Stimulated activated CD4-positive, alpha-beta T cell treated with anti-CD3 and anti-CD28 coated beads, Interleukin-15, amount 100 ng/mL, for 1 hour (primary cell): ENCODE measurements at places on chromosomes 12 and 14.

GRCh38 chr12:110721570-110721969 lies 21.1 kb downstream of the PPP1CC start:
- DNase-seq = no peak

DNA sequence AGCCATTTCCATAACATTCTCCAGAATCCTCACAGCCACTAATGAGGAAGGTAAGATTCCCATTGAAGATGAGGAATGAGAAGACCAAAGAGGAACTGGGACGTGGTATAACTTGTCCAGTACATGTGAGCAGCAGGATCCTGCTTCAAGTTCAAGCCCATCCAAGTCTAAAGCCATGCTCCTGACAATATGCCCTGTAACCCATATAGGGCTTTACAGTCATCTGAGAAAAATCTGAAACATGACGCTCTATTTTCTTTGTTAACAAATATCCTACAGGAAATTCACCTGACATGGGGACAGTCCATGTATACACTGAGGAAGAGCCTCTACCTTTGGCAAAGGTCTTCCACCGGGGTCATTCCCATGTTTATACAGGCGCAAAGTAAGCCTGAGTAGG lies 3.1 kb upstream of the ACTR6 start:
- DNase-seq = no peak

DNA sequence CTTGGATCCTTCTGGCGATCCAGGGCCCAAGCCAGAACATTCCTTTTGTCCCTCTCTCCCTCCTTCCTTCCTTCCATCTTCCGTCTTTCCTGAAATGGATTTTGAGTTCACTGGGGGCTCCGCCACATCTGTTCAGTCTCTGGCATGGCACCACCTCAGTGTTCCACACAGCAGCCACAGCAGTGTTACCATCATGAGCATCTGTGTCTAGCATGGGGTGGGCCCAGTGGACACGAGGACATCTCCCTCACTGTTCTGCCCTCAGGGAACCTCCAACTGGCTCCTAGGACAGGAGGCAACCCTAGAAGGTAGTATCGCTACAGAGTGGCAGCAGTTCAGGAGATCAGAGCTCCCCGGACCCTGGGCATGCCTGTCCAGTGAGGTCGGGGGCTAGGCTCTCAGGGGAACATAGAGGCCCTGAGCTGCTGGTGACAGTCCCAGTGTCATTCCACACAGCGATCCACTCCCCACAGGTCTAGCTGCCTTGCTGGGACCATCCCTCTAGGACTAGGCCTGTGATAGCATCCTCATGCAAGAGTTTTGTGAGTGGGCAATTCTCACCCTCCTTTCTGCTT lies 59.0 kb downstream of the GALNT16 start:
- DNase-seq = no peak

DNA sequence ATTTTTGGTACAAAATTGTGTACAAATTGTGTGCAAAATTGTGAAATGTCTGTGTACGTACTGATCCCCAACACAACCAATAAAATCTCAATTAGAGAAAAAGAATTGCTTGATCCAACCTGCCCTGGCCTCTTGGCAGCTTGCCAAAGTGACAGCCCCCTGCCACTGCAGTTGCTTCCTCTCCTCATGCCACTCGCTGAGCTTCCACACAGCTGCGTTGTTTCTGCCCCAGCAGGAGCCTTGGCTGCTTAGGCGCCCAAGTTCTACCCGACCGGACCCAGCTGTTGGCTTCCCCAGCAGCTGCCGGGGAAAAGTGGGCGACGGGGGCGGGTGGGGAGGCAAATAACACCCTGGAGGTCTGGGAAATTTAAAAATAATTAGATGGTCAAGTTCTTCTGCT lies 171.8 kb upstream of the ATF7IP start:
- no peak for DNase-seq

- no peak for DNase-seq
Measured at GRCh38 chr12:50024805-50025186, 498 bp downstream of the RACGAP1 start.

GRCh38 chr14:102096569-102097188 lies 9.8 kb upstream of the HSP90AA1 start:
- DNase-seq = peak; percentile 37

GRCh38 chr12:78672033-78672432 lies 192.5 kb upstream of the SYT1 start:
- DNase-seq = no peak

DNA sequence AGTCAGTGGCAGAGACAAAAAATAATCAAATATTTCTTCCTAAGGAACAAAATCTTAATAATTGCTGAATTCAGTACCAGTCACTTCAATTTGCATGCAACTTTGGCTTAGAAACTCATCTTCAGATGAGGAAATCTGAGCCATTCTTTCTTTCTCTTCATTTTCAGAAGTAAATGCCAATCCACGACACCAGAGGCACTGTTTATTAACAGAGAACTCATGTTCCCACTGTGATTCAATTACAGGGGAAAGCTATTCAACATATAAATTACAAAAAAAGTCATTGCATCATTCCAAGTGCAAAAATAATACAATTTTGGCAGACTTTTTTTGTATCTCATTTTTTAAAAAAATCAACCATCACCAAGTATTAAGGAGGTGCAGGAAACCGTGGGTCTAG lies 816.1 kb upstream of the TMEM132C start:
- DNase-seq = no peak

- no peak for DNase-seq
Measured at GRCh38 chr12:89884416-89884898, 175.8 kb upstream of the ATP2B1 start.

DNA sequence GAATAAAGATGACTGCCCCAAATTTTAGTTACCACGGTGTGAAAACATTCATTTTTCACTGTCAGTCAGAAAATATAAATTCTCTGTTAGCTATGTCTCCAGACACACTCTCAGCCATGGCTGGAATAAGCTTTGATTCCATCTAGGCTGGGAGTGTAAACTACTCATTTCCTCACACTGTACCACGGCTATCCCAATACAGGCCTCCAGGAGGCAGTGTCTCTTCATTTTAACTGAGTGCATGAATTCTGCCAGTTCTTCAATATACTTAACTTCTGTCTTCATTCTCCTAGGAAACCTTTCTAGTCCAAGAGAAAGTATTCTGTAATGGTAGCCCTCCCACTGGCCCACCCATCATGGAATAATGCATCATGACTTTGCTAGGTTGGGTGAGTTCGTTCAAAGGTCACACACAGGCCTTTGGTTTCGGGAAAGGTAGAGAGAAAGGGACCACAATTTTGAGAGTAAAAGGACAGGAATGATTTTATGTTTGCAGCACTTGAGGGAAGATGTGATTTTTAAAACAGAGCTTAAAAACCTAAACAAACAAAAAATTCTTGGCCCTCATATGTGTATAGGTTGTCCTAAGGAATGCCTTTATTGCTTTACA lies 381.1 kb downstream of the SEC23A start:
- DNase-seq = no peak

DNA sequence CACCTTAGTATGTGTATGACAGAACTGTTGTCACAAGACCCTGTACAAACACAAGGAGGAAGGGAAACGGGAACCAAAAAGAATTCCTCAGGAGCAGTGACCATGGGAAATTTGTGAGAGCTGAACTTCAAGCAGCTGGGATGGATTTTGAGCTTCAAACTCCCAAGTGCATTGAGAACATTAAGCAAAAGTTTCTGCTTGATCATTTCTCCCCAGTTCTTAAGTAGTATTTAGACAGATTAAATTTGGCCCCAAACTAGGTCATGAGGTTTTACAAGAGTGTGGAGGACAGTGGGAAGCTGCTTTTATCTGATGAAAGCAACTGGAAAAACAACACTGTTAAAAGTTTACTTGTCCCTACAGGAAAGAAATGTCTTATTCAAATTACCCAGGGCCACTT lies 206.0 kb upstream of the DCN start:
- DNase-seq = no peak

GRCh38 chr12:67531051-67531450 lies 117.5 kb upstream of the DYRK2 start:
- DNase-seq = no peak

DNA sequence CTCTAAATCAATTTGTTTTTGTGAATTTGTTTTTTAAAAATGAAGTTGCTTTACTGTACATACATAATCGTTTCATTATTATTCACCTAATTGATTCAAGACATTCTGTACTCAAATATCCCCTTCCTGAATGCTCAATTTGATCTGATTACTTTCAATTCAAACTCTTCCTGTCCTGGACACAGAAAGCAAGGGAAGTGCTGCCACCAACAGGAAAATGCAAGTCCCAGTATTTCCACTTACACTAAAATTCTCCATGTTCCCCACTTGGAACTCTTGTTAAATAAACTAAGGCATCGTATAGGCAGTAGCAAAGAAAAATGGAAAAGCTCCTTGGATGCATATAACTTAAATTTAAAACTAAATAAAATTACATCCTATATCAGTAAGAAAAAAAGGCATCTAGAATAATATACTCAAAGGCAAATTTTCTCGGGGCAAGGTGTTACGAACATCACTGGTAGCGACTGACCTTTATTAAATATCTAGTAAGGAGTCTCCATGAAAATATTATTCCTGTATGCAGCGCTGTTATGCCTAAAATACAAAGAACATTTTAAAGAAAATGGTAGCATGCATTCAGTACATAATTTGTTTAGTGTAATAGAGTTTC lies 72.0 kb upstream of the DBX2 start:
- DNase-seq = no peak
